IPS DF 6.9 (cell line): ENCODE measurements at places on chromosomes 7 and 10.

- no peak for DNase-seq
Observed at GRCh38 chr7:123538897-123539296, 4.5 kb upstream of the IQUB start.

DNA sequence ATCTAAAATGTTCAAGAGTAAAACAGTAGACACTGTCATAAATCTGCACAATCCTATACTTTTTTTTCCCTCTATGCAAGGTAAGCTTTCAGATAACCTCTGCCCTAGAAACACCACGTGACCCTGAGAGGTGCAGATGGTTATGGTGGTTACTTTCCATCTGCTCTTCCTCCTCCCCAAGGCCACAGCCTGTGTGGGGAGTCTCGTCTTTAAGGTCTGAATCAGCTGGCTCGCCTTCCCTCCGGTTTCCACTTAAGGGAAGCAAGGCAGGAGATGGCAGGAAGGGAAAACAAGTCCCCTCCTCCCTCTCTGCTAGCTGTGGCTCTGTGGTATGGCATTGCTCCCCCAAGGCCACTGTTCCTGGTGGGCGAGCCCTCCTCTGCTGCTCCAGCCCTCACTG is 181.8 kb downstream of the GLI3 start:
- DNase-seq, result no peak

DNA sequence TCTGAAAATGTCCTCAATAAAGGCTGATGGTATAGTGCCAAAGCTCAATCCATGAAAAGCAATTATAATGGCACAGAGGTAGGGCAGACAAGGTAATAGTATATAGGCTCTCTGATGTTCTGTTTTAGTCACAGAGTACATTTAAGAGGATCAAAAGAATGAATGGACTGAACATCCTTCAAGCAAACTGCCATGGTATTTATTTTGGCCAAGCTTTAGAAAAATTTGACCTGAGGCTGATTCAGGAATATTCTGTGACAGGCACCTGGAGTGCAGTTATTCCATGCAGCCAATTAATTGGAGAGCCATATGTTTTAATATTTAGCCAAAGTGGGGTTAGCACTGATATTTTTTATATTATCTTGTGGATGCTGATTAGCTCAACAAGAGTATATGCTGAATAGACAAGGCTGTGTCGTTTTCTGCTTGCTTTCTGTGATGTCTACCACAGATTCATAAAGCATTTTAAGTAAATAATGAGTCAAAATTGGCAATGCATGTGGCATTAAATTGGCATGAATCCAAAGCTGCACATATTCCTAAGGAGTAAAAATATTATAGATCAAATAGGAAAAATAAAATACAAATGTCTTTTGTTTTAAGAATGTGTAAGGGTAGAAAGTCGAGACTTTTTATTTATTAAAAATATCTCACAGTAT is 177.4 kb downstream of the PCLO start:
- DNase-seq, result no peak

DNA sequence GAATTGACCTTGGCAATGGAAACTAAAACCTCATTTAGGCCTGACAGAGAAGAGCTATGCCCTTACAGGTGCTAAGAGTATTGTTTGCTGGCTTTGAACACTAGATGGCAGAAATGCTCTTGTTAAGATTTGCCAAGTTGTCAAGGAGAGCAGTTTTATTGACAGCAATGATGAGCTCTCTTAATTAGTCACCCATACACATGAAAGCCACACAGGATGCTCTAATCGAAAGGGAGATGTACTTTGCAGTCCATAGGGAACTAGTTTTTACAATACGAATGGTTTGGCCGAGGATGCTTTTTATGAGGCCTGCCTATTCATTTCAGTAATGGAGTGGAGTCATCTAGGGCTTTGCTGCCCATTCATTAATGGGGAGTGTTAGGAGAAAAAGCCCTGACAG is 45.4 kb upstream of the MBL2 start:
- peak; percentile 43 for DNase-seq

DNA sequence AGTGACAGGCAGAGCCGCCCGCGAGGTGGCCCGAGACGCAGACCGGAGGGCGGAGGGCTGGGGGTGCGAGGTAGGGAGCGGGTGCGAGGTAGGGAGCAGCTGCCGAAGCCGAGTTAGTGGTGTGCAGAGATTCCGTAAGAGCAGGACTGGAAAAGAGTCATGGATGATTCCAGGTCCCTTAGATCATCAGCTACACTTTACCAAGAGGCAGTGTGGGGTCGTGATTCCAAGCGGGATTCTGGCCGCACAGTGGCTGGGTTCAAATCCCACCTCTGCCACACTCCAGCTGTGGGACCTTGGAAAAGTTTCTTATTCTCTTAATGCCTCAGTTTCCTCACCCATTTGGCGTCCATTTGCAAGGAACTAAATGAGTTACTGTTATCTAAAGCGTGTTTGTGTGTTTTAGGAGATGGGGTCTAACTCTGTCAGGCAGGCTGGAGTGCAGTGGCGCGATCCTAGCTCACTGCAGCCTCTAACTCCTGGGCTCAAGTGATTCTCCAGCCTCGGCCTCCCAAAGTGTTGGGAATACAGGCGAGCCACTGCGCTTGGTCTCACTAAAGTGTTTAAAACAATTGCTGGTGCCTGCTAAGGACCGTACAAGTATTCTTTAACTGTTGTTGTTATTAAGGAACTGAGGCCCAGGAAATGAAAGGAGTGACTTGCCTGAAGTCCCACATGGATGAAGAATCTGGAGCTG is 1.1 kb downstream of the NDUFB2 start:
- no peak for DNase-seq

GRCh38 chr10:124341768-124342135 is 77.0 kb downstream of the OAT start:
- no peak for DNase-seq

DNA sequence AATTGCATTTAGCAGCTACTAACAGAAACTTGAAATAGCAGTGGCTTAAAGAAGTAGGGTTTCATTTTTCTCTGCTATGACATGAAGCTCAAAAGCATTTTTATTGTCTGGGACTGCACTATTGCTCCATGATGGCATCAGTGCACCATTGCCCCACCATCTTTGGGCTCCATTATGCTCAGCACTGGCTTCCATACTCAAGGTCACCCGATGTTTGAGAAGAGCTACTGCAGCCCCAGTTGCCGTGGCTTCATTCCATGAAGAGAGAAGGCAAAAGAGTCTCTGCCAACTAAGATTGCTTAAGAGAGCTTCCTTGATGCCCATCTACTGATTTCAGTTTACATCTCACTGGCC is 192.2 kb upstream of the LRGUK start:
- DNase-seq, result no peak
